Anterior cingulate cortex (tissue), 58 donors: ENCODE measurements at places on chromosomes 2 and 18.
A peak's percentile ranks its signal among the peaks of the same experiment; 100 is the strongest.

- no peak for DNase-seq
Measured at GRCh38 chr18:57624988-57625387, 3.4 kb upstream of the NARS1 start.

- DNase-seq: no peak
Measured at GRCh38 chr2:190110131-190110530, 47.6 kb upstream of the MSTN start.

- DNase-seq: peak; percentile 26
Measured at GRCh38 chr18:61502472-61502871, 169.2 kb downstream of the CDH20 start.

GRCh38 chr2:222854773-222855700 is 5.8 kb upstream of the ACSL3 start:
- DNase-seq: no peak

- no peak for DNase-seq
Measured at GRCh38 chr18:79566771-79567431, 112.7 kb upstream of the CTDP1 start.

DNA sequence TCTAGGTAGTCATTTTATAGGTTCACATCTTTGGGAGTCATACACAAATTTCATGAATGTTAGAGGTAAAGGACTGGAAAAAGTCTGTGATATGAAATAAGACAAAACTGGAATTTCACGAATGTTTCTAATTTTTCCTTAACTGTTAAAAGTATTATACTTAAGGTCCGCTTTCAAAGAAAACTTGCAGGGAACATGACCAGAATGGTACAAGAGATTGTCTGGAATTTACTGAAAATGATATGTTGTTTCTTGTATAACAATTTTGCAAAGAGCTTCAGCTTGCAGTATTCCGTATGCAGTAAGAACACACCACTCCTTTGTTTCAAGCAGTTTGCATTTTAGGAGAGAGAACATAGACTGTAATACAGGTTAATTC is 1.6 kb downstream of the DDX1 start:
- no peak for DNase-seq

DNA sequence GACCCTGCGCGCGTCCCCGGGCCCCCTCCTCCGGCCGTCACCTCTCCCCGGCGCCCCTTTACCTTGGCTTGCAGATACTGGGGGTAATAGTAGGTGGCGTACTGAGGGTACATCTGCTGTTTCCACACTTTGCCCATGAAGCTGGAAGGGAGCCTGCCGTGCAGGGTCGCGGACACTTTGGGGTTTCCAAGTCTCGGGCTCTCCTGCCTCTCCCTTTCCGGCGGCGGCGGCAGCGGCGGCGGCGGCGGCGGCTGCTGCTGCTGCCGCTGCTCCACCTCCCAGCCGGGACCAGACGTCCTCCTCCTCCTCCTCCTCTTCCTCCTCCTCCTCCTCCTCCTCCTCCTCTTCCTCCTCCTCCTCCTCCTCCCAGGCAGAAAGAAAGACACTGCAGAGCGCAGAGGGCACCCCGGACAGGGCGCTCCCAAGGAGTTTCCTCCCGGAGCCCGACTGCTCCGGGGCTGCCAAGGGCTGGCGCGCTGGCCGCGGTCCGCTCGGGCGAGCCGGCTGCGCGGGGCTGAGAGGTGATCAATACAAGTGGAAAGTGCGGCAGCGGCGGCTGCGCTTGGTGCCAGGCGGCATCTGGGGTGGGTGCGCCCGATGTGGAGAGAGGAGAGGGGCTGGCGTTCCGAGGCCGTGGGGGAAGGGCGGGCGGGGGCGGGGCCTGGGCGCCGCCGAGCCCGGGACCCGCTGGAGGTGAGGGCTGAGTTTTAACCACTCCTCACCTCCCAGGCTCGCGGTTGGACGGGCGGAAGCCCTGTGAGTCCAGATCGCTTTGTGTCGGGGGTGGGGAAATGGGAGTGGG is at the start of gene RBMS1:
Gene RBMS1 (minus strand): TSS at position 581 of the 802 bp plus-strand sequence. CDS start 444 bp downstream, at position 137.
- DNase-seq: peak; percentile 5

GRCh38 chr2:201735486-201735885 is 37.0 kb upstream of the MPP4 start:
- no peak for DNase-seq

DNA sequence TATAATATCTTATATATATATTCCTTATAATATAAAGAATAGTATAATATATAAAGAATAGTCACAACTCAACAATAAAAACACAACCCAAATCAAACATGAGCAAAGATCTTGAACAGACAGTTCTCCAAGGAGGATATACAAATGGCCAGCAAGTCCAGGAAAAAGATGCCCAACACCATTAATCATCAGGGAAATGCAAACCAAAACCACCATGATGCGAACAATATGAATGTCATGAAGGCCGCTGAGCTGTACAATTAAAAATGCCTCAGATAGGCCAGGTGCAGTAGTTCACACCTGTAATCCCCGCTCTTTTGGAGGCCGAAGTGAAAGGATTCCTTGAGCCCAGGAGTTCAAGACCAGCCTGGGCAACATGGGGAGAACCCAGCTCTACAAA is 58.9 kb downstream of the SLC35F5 start:
- no peak for DNase-seq

DNA sequence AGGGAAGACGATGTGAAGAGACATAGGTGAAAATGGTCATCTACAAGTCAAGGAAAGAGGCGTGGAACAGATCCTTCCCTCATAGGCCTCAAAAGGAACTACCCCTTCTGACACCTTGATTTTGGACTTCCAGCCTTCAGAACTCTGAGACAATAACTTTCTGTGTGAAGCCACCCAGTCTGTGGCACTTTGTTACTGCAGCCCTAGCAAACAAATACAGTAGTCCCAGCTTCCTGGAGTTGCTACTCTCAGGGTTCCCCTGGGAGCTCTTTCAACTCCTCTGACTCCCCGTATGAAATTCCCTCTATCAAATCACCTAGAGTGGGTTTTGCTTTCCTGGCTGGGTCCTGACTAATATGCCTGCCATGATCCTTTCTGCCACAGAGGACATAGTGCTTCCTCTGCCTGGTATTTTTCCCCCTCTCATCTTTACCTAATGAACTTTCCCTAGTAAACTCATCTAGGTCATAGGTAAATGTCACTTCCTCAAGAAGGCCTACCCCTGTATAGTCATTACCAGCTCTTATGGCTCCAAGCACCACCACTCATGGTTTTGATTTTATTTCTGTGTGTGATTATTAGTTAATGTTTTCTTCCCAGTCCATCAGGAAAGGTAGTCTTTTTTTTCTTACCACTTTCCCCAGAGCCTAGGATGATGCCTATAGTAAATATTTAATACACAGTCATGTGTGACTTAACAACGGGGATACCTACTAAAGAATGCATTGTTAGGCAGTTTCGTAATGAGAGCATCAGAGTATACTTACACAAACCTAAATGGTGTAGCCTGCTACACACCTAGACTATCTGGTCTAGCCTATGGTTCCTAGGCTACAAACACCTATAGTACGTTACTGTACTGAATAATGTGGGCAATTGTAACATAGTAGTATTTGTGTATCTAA is 111.5 kb upstream of the LGALSL start:
- DNase-seq: no peak

DNA sequence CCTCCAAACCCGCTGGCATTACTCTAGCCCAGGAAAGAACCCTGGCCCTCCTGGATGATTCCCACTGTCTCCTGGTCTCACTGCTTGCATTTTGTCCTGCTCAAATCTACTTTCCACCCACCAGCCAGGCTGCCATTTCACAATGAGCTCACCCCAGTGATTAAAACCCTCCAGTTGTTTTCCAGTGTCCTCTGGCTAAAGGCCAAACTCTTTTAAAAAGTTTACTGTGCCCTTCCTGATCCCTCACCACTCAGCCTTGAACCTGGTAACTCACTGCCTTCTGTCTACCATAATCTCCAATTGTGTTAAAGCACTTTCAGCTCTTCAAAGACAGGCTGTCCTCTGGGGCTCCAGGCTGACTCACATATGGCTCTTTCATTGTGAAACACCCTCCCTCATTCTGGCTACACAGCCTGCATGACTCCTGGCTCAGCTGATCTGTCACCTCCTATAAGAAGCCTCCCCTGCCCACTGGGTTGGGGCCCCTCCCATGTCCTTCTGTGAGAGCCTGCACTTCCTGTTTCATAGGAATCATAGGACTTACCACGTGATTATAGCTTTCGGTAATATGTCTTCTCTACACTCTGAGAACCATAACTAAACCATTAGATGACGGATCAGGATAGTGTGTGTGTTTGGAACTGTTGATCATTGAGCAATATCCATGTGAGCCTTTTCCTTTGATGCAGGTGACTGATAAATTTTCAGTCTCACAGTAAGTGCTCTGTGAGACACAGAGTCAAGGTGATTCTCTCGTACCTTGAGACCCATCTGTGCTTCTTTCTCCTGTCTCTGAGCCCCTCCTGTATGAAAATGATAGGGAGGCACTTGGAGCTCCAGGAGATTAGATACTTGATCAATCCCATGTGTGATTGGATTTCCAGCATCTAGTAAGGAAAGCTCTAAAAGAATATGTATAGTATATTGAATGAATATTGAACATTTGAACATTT is 590.8 kb upstream of the ID2 start:
- DNase-seq: no peak

DNA sequence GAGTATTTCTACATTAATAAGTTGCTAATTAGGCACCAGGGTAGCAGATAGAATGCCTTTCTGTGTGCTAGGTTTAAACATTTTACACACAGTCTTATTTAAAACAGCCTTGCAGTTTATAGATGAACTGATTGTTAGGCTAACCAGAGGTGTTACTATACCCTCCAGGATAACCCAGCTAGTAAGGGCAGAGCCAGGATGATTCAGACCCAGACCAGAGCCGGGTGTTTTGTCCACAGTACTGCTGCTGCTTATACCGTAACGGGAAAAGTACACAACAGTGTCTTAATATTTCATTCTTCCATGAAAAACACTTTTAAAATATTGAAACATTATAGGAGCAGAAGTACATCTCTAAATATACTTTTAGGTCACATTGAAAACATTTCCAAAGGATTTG is 82.7 kb downstream of the MALT1 start:
- DNase-seq: no peak

DNA sequence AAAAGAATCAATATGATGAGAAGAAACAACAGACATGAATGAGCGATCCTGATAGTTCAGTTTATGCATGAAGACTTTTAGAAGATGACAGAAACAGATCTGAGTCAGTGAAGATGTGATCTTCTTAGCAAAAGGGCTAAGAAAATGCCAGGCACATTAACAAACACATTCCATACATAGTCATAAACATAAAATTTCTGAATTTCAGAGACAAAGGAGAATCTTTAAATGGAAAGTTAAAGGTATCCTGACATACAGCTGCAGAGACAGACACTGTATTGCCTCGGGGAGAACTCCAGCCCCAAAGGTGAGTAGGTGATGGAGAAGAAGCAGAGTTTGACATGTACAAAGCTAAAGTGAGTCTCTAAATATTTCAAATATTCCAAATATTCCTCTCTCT is 40.6 kb upstream of the FN1 start:
- DNase-seq: no peak

- DNase-seq: no peak
Measured at GRCh38 chr18:26119246-26119645, 14.4 kb upstream of the PSMA8 start.

GRCh38 chr2:240350696-240351087 is 84.8 kb upstream of the GPC1 start:
- DNase-seq: no peak

GRCh38 chr2:149132901-149133300 is 94.4 kb downstream of the LYPD6B start:
- no peak for DNase-seq

DNA sequence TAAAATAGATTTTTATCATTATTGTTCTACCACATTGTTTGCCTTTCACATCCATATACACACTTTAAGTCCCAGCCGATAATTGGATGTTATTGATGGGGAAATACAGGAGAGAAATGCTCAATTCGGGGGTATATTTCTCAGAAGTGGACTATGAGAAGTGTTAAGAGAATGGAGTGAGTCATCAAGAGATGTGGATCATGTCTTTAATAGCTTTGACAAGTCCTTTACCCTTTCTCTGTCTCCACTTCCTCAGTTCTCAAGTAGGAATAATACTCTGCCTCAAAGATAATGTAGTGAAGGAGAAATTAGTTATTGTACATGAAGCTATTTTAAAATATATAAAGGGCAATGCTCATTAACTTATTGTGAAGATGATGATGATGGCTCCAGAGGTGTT is 1017.6 kb upstream of the PIK3C3 start:
- no peak for DNase-seq

GRCh38 chr2:24105816-24106215 is 17.3 kb downstream of the PFN4 start:
- no peak for DNase-seq

DNA sequence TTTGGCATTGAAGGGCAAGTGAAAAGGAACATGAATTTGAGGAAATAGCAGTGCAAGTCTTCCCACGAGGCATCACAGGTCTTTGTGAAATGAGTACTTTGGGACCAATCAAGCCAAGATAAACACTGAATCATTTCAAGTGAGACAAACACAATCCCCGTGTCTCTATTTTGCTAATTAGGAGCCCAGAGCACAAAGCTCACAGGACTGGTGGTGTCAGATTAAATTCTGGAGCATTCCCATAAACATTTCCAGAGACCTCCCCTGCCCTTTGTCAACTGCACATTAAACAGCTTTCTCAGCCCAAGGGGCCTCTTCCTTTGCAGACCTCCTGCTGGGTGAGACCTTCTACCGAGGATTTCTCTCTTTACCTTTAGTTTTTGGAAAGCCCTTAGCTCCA is 50.7 kb downstream of the DAPL1 start:
- DNase-seq: no peak

DNA sequence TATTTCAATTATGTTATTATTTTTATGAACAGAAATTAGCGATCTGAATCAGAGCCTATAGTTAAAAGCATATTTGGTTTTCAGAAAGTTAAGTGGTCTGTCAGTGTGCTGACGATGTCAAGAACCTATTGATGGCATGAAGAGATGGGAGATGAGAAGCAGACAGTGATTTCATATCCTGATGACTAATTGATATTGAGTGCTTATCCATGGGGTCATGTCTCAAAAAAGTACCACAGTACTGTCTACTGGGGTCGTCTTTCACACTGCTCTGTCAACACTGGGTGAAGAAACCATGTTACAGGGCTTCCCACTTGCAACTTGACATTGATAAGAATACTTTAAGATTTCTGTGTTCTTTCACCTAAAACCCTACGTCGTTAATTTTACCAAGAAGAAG is 297.1 kb downstream of the AFF3 start:
- DNase-seq: no peak
